ENCODE measurements at places on chromosomes 2 and 18.

GRCh38 chr18:33101316-33101715 lies 328.5 kb upstream of the KLHL14 start:
- DNase-seq, result no peak

- DNase-seq, result peak; percentile 41
These were observed 67.9 kb downstream of the DGKD start for GRCh38 chr2:233422050-233422639.

GRCh38 chr2:43707255-43708015 lies 31.2 kb upstream of the C1GALT1C1L start:
- DNase-seq, result peak; percentile 58

DNA sequence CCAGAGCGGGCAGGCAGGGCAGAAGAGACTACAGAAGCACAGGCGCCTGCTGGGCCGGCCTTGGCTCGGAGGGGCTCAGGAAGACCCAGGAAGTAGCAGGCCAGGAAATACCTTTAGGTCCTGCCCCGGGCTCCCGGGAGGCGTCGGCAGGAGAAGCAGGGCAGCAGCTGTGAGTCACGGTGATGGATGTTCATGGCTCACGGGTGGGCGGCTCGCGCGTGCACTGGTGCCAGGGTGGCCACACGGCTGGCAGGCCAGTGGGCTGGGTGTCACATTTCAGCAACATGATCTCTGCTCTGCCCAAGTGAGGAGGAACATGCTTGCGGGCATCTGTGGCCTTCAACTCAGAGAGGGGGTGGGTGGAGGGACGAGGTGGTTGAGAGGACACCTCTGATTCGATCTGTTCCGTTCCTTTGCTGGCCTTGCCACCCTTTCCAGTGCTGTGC lies 139.3 kb downstream of the KLHL29 start:
- DNase-seq, result peak; percentile 59

- DNase-seq, result no peak
These were observed 629.7 kb upstream of the SETBP1 start for GRCh38 chr18:44051026-44051425.

DNA sequence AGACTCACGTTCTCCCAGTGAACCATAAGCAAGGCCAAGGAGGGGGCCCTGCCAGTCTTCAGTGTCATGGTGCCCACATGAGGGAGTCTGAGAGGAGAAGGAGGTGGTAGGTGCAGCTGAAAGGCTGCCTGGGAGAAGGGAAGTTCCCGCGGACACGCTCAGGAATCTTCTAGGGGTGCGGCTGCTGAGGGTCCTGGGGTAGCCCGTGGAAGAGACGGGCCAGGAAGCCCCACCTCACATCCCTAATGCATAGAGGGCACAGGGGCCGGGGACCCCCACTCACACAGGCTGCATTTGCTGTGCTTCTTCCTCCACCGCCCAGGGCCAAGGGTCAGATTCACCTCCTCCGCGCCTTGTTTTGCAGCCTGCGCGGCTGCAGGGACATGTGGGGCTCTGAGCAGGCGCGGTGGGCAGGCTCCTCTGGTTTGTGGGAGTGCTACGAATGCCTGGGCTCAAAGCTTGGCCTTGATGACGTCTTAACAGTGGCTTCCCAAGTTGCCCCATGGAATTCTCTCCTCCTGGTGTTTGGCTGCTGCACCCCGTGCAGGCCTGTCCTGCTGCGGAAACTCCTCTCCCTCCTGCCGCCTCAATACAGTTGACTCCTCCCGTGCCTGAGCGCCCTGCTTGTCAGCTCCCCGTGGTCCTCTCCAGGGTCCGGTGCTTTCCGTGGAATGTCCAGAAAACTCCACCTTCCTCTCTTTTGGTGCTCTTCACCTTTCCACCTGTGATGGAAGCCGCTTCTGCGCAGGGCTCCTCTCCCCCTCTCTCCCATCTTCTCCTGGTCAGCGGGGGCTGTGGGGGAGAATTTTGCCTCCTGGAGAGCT lies 95.7 kb downstream of the VAPA start:
- DNase-seq, result no peak

- no peak for DNase-seq
These were observed 13.8 kb downstream of the ZNF2 start for GRCh38 chr2:95179451-95179850.

GRCh38 chr18:42719221-42719620 lies 396.3 kb downstream of the RIT2 start:
- no peak for DNase-seq

DNA sequence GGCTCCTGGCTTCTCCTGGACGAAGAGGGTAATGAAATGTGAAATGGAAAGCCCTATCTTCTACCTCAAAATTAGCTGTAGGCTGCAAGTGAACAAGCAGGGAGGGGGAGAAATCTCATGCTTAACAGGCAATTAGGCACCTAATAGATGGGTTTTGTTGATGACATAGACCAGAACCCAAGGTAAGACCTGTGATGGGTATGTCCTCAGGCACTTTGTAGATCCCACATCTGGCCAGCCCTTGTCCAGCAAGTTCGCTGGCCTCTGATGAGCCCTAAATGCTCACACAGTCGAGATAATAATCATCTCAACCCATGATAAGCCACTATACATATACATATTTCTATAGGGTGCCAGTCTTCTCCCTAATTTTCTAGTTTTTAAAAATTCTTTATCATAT lies 82.6 kb downstream of the MARCO start:
- DNase-seq, result no peak

DNA sequence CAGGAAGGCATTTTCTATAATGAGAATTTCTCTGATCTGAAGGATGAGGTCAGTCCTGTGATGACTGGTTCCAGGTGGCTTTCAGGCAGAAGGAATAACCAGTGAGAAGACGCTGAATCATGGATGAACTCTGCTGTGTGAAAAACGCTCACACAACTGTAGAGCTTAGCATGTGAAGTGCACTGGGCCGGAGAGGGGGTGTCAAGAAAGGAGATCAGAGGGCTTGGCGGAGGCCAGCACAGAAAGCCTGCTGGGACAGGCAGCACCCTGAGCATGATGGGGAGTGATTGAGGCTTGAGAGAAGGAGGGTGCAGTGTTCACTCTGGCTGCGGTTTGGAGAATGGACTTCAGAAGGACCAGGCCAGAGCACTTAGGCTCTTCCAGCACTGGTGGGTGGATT lies 236.5 kb downstream of the TPGS2 start:
- DNase-seq, result no peak

- DNase-seq, result no peak
These were observed 61.3 kb upstream of the MYT1L start for GRCh38 chr2:2392332-2392731.

DNA sequence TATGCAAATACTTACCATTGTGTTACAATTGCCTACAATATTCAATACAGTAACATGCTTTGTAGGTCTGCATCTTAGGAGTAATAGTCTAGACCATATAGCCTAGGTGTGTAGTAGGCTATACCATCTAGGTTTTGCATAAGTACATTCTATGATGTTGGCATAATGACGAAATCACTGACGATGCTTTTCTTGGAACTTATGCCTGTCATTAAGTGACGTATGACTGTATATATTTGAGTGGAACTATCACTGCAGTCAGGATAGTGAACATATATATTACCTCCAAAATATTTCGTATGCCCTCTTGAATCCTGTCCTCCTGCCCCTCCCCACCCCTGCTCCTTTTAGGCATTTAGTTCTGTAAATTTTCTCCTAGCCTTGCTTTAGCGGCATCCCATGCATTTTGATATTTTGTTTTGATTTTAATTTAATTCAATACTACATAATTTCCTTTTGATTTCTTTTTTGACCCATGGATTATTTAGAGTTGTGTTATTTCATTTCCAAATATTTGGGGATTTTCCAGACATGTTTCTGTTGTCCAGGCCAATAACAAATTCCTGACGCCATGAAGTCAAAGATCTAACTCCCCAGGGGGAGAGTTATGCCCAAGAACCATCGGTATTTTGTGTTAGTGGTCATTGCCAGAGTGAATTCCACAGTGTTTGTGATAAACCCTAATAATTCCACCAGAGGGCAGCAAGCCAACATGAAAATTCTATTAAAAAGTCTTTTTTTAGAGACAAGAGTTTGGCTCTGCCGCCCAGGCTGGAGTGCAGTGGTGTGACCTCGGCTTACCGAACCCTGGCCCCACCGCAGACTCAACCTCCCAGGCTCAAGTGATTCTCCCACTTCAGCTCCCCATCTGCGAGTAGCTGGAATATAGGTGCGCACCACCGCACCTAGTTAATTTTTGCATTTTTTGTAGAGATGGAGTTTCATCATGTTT lies 24.2 kb upstream of the CASP8 start:
- DNase-seq, result peak; percentile 56

DNA sequence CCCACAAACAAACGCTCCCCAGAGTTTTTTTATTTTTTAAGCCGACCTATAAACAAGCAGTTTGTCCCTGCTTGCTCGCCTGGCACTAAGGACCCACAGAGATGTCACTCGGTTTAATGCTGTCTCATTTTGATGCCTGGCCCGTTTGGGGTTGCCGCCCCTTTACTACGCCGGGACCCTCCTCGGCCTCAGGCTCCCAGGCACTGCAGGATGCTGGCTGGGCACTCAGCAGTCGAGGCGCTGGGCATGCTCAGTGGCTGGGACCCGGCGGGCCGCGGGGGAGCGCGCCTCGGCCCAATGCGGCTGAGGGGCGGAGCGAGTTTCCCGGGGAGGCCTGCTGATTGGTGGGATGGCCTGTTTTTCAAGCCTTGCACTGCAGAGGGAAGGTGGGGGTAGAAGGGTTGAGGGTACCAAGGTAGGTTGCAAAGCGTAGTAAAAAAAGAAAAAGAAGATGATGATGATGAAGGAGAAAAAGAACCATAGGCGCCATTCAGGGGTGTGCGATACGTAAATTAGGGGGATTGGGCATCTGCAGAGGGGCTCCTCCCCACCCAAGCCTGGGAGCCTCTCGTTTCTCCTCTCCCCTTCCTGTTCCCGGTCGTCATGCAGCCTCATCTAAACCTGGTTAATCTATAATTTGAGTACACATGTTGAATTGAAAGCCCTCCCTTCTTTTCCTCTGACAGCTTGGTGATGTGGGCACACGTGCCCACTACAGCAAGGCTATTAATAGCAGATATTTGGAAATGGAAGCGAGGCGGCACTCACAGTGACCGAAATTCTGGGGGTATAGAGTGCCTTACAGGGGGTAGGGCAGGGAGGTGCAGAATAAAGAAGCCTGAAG lies 1.5 kb upstream of the IRS1 start:
- peak; percentile 21 for DNase-seq

DNA sequence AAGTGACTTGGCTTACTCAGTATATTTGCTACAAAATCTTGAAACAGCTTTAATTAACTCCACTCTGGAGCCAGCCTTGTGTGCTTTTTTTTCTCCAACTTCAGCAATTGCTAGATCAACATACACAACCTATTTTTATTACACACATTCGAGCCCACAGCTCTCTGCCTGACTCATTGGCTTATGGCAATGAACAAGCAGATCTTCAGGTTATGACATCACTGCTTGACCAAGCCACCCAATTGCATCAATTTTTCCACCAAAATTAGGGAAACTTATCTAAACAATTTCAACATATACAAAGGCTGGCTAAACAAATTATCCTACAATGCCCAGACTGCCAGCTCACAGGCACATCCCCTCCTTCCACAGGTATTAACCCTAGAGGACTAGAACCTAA lies 39.6 kb upstream of the PDK1 start:
- DNase-seq, result no peak

GRCh38 chr2:135005753-135006152 lies 41.5 kb downstream of the MAP3K19 start:
- no peak for DNase-seq

- DNase-seq, result no peak
These were observed 56.4 kb downstream of the GCA start for GRCh38 chr2:162400336-162400735.

DNA sequence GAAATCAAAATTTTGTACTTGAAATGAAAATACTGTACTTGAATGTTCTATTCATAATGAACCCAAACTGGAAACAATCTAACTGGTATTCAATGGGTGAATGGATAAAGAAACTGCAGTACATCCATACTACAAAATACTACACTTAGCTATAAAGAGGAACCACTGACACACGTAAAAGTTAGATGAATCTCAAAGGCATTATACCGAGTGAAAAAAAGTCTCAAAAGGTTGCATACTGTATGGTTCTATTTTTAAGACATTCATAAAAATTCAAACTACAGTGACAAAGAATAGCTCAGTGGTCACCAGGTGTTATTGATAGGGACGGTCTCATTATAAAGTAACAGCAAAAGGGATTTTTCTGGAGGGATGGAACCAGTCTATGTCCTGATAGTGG lies 41.1 kb downstream of the COBLL1 start:
- no peak for DNase-seq

GRCh38 chr2:167928434-167928833 lies 319.0 kb downstream of the STK39 start:
- no peak for DNase-seq

GRCh38 chr2:209942936-209943605 lies 59.4 kb upstream of the RPE start:
- no peak for DNase-seq

DNA sequence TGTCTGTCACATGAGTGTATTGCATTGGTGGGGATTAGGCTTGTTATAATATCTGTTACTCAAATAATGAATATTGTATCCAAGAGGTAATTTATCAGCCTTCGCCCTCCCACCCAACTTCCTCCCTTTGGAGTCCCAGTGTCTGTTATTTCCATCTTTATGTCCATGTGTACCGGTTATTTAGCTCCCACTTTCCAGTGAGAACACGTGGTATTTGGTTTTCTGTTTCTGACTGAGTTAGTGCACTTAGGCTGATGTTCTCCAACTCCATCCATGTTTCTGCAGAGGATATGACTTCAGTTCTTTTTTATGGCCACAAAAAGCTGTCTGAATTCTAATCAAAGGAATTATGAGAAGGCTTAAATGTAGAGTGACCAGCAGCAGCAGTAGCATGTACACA lies 104.0 kb upstream of the ARHGAP28 start:
- no peak for DNase-seq

GRCh38 chr2:238843476-238843875 lies 4.4 kb upstream of the TWIST2 start:
- no peak for DNase-seq

DNA sequence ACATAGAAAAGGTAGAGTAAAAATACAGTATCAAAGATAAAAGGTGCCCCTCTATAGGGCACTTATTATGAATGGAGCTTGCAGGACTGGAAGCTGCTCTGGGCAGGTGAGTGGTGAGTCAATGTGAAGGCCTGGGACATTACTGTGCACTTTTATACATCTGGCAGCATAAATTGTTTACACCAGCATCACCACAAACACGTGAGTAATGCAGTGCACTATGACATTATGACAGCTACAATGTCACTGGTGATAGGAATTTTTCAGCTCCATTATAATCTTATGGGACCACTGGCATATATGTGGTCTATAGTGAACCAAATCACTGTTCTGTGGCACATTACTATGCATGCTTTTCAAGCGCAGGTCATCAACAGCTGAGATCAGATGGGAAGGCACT lies 48.1 kb downstream of the TPGS2 start:
- no peak for DNase-seq

DNA sequence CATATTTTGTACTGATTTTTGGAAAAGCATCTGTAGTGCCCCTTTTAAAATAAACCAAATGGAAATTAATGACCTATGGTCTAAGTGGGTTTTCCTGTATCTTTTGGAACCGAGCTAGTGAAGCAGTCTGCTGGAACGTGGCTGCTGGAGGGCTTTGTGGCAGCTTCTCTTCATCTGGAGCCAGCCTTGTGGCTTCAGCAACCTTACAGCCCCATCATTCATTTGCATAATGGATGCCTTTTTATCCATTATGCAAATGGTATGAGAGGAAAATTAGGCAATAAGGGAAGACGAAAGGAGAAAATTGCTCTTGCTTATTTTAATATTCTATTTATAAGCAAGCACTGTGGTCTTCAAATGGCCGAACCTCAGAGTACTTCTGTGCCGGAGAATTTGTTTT lies 421.0 kb downstream of the PARD3B start:
- no peak for DNase-seq

- no peak for DNase-seq
These were observed 496.5 kb upstream of the LRATD1 start for GRCh38 chr2:14136030-14136429.

GRCh38 chr2:210913461-210913860 lies 357.1 kb downstream of the CPS1 start:
- no peak for DNase-seq
